ENCODE measurements at places on chromosomes 13 and 19.
A peak's percentile ranks its signal among the peaks of the same experiment; 100 is the strongest.

DNA sequence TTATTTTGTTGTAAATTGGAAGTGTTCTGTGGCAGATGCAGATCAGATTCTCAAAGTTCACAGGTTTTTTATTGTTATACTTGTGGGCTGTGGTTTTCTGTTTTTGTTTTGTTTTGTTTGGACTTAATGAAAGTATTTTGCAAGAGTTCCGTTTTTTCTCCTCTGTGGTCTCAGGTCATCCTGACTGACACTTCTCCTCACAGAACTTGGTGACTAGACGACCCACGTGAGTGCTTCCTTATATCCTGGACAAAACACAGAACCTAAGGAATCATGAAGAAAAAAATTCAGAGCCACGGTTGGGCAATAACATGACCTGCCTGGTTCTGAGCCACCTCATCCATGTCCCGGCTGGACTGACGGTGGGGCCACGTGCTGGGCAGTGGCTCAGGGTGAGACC, 2.5 kb upstream of the RFPL4AL1 start:
- no peak for DNase-seq

DNA sequence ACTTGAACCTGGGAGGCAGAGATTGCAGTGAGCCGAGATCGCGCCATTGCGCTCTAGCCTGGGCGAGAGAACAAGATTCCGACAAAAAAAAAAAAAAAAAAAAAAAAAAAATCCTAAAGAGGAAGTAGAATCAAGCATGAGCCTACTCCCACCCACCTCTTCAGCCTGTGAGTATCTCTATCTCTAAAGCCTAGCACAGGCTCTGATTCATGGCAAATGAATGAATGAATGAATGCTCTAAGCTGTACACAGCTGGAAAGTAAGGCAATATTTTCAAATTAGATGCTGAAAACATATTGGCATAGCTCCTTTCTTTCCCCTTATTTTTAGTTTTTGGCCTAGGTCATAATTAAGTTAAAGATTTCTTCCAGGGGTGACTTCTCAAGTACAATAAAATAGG, 35.7 kb upstream of the FAM216B start:
- peak; percentile 30 for DNase-seq

DNA sequence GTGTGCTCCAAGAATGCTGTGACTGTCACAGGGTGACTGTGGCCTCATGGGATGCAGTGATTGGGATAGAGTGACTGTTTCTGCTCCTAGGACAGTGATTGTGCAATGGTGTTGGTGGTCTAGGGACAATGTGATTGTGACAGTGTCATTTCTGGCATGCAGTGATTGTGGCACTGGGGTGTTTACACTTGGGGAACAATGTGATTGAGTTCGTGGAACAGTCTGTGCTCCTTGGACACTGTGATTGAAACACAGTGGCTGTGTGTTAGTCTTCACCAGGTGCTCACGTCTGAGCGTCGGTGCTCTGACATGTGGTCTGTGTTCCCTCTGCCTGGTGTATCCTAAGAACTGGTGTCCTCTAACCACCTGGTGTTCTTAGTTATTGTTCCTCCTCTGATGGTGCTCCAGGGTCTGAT, 1.7 kb downstream of the PDE4A start:
- no peak for DNase-seq

DNA sequence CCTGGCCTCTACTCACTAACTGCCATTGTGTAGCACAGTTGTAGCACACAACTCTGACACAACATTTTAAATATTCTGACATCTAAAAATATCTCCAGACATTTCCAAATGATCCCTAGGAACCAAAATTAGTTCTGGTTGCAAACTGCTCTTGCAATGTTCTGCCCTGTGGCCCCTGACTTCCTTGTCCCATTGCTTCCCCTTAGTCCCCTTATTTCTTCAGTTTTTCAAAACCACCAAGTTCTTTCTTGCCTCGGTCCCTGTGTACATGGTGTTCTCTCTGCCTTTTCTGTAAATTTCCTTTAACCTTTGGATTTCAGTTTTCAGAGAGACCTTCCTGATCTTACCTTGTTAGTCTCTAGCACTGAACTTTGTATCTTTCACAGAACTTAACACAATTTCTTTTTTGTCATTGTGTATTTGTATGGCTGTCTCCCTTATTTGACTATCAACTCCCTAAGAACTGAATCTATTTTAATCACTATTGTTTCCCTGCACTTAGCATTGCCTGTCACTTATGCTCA, 87.6 kb upstream of the MLNR start:
- no peak for DNase-seq

- no peak for DNase-seq
Observed at GRCh38 chr19:35209646-35210045, 18.9 kb downstream of the FAM187B start.

- DNase-seq = no peak
Observed at GRCh38 chr19:29507081-29507860, 18.5 kb upstream of the VSTM2B start.

DNA sequence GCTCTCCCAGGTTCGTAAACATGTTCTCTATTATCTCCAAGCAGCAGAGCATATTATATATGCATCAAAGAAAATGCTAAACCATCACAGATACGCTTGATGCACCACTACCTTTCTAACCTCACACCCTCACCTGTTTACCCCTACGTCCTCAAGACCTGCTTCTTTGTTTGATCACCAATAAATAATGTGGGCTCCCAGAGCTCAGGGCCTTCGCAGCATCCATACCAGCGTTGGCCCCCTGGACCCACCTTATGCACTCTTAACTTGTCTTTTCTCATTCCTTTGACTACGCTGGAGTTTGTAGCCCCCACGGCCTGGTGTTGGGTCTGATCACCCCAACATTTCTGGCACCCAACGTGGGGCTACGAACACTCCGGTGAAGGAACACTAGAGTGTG, 10.0 kb upstream of the ZNF443 start:
- no peak for DNase-seq

DNA sequence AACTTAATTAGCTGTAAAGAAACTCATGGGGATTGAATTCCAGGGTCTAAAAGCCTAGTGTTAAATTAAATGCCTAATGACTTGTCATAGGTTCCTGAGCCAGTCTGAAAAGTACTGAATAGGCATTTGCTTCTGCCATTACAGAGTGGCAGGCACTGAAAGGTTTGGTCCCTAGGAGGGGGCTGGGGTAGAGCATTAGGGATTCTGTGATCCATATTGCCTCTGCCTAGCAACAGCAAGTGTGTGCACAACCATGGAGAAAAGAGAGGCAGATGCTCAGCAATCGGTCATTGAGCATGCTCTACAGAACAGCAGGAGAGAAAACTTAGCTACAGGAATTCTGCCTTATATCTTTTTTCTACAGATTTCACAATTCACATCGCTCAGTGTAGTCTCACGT, 133.5 kb downstream of the TRPC4 start:
- no peak for DNase-seq

DNA sequence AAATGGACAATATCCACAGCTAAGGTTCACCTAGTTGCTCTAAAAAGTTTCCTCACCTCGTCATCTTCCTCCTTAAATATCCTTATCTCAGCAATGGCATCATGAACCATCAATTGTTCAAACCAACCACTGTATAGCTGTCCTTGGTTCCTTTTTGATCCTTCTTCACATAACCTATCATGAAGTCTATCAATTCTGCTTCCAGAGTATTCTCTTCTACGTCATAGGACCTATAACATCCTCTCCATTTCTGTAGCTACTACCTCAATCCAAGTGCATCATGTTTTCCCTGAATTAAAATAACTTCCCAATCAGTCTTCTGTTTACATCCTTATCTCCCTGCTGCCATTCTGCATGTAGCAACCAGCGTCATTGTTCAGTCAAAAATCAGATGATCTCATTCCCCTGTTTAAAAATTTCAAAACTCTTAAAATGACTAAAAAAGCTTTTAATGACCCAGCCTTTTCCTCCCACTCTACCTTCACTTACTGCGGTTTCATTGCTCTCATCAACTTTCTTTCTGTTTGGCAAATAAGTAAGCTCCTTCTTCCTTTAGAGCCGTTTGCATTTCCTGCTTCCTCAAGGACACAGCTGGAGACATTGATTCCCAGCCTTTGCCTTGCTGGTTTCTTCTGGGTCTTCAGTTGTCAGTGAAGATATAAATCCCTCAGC, 223.9 kb upstream of the MIR17HG start:
- DNase-seq = no peak

- peak; percentile 87 for DNase-seq
Observed at GRCh38 chr13:98252931-98253470, 75.9 kb upstream of the RNF113B start.

GRCh38 chr19:54967611-54968010, 1.4 kb downstream of the NLRP2 start:
- no peak for DNase-seq

GRCh38 chr13:30851697-30852096, 54.4 kb upstream of the MEDAG start:
- DNase-seq = no peak

DNA sequence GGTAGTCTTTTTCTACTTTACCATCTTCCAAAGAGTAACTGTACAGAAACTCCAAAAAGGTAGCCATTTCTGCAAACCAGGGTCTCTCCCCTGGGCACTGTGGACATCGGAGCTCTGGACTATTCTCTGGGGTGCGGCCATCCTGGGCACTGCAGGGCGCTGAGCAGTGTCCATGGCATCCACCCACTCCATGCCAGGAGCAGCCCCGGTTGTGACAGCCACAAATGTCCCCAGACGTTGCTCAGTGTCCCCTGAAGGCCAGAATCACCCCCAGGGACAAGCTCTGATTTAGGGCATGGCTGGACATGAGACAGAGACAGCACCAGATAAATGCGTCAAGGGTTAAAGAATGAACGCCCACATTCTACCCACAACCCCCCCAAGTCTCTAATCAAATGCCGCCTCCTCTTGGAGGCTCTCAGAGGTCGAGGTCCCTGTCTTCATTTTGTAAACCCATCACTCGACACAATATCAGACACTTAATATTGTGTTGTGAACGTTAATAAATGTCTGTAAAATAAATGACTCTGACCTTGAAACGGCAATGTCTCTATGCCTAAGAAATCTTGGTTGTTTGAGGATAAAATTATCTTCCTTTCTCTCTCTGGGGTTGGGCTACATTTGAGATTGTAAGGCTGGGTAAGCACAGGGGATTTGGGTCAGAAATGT, 8.9 kb downstream of the GNG7 start:
- DNase-seq = no peak

DNA sequence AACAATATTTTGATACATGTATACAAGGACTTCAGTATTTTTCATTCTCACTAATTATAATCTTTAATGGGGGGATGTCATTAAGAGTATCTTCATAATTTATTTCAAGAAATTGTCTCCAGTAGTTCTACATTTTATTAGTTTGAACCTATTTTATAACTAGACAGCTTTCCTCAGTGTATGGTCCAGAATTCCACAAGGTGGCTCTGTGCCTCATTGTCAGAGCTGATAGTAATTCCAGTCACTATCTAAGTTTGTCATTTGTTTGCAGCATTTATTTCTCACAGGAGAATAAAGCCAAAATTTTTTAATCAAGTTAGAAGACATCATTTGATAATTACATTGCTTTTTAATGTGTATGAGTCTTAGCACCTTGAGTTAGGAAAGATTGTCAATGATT, 1633.0 kb upstream of the PCDH20 start:
- DNase-seq = no peak

DNA sequence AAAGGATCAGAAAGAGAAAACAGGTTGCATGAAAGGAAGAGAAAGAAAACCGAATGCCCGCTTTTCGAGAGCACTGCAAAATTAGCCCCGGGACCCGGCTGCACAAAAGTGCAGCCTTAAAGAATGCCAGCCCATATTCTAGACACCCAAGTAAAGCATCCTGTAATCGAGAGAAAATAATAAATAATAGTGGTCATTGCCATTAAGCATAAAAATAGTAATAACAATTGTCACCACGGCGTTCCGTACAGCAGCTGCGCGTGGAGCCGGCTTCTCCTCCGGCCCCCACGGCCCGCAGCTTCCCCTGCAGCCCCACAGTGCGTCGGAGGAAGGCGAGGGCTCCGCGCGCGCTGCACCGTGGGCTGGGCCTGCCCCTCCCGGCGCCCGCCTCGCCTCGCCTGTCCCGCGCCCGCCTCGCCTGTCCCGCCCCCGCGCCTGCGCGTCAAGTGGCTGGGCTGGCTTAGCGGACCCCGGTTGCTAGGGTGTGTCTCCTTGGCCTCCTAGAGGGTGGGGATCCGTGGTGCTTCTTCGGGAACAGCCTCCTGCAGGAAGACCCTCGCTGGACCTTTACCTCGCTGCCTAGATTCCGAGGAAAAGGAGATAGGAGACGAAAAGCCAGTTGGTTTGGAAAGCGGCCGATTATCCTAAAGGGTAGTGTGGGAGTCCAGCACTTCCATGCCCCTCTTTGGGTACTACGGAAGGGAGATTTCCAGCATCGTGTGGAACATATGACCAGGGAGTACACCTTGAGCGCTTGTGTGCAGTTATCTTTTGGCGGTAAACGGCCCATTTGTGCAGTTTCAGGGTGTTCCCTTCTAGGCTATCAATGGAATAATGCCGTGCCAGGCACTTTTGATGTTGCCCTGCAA, at the start of gene LRRC63:
Gene LRRC63 (plus strand): TSS at position 446 of the 869 bp plus-strand sequence. CDS start 1,107 bp downstream, outside the sequence.
- DNase-seq = peak; percentile 54

GRCh38 chr19:31718898-31719297, 369.7 kb upstream of the TSHZ3 start:
- no peak for DNase-seq

DNA sequence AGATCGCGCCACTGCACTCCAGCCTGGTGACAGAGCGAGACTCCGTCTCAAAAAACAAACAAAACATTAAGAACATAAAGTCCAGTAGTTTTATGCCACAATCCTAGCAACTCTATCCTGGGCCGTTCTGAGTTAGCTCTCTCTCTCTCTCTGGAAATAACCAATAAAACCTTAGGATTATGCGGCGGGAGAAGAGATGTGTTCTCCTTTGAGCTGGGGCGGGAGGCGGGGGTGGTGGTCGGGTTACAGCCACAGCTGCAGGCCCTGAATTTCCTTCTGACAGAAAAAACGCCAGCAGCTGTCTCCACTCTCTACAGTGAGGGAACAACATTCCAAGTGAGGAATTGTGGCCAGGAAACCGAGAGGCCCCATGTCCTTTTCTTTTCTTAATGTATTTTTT, 9.1 kb upstream of the PNMA8A start:
- peak; percentile 77 for DNase-seq

GRCh38 chr13:99417201-99418102, 83.8 kb upstream of the TM9SF2 start:
- DNase-seq = no peak

DNA sequence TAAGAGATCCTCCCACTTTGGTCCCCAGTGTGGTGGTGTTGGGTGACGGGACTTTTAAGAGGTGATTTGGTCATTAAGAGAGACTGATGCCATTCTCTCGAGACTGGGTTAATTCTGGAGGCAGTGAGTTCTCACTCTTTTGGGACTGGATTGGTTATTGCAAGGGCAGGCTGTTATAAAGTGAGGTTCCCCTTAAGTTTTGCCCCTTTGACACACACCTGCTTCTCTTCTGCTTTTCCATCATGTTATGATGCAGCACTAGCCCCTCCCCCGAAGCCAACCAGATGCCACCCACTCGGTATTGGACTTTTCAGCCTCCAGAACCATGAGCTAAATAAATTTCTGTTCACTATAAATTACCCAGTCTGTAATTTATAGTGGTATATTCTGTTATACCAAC, 16.3 kb upstream of the GRAMD1A start:
- DNase-seq = no peak

- peak; percentile 88 for DNase-seq
Observed at GRCh38 chr13:39417643-39418042, 185.3 kb downstream of the LHFPL6 start.

All from fibroblast of skin of back (primary cell).